ENCODE measurements at places on chromosomes 1 and 21. TPM values are rescaled to one million over a fixed set of nuclear protein-coding genes. Genes with fewer than 3 reads are reported as not detected.

GRCh38 chr1:65260851-65261473 is 48.4 kb upstream of the DNAJC6 start:
- DNase-seq: no peak

GRCh38 chr21:32777269-32777668 is 5.7 kb upstream of the PAXBP1 start:
- no peak for DNase-seq

DNA sequence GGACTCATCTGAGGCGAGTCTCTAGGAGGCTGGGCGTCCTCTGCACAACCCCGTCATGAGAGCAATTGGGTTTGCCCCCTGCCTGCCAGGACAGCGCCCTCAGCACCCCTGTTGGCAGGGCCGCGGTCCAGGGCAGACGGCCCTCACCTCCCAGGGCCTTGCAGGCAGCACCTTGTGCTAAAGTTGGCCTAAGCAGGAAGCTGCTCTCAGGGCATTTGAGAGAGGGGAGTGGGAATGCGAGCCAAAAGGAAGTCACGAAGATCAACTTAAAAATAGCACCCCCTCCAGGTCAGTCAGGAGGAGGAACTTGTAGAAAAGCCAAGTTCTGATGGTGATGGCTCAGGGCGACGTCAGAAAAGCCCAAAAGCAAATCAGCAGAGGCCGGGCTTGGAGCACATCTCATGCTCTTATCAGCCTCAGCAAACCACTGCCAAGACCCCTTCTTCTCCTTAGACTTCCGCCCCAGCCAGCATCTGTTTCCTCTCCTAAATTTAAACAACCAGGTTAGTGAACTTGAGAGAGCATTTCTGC is 12.6 kb upstream of the ADORA3 start:
- peak; percentile 37 for DNase-seq

- DNase-seq: no peak
Measured at GRCh38 chr1:56866656-56867055, 12.1 kb downstream of the C8A start.

- DNase-seq: no peak
Measured at GRCh38 chr1:109644670-109645069, 11.2 kb upstream of the GSTM4 start.

DNA sequence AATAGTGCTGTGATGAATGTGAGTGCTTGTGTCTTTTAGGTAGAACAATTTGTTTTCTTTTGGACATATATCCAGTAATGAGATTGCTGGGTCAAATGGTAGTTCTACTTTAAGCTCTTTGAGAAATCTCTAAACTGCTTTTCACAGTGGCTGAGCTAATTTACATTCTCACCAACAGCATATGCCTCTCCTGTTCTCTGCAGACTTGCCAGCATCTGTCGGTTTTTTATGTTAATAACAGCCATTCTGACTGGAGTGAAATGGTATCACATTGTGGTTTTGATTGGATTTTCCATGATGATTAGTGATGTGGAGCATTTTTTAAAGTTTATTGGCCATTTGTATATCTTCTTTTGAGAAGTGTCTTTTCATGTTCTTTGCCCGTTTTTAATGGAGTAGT is 647.3 kb upstream of the ADAMTS5 start:
- no peak for DNase-seq

- peak; percentile 38 for DNase-seq
Measured at GRCh38 chr1:160997323-160998038, 23.5 kb downstream of the F11R start.

DNA sequence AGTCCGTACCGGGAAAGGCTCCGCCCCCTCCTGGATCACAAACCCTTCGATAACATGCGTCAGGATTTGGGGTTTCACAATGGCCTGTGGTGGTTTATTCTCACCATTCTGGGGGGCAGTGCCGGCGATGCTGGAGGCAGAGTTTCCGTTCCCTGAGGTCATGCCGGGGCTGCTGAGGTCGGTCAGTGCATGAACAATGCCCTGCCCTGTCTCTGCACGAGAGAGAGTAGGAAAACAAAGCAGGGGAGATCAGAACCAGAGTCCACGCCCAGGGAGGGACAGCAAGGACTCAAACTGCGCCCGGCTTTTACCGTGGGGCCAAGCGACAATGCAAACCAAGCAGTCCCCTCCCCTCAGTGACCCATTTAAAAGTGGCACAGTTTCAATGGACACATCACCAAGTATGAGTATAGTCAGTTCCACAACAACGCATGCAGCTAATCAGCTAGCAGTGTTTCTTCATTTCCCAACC is 13.2 kb upstream of the A3GALT2 start:
- no peak for DNase-seq

GRCh38 chr1:101115112-101115511 is 89.5 kb upstream of the DPH5 start:
- DNase-seq: no peak

- DNase-seq: no peak
Measured at GRCh38 chr1:229836324-229836723, 210.3 kb downstream of the URB2 start.

DNA sequence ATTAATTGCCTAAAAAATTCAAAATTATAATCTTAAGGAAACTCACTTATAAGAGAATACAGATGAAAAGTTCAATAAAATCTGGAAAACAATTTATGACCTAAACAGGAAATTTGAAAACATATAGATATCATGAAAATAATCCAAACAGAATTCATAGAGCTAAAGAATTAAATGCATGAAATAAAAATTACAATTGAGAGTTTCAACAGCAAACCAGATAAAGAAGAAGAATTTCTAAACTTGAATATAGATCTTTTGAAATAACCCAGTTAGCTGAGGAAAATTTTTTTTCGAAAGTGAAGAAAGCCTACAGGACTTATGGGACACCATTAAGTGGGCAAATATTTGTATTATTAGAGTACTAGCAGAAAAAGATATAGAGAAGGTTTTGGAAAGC is 6.7 kb downstream of the FCRL1 start:
- DNase-seq: no peak

GRCh38 chr1:202213361-202214088 is 19.9 kb downstream of the LGR6 start:
- DNase-seq: no peak

- no peak for DNase-seq
Measured at GRCh38 chr1:68202239-68202832, 30.0 kb downstream of the WLS start.

- DNase-seq: no peak
Measured at GRCh38 chr1:60224523-60224922, 151.0 kb upstream of the C1orf87 start.

- DNase-seq: no peak
Measured at GRCh38 chr1:201400212-201400851, 1.2 kb upstream of the LAD1 start.

- DNase-seq: no peak
Measured at GRCh38 chr1:164840936-164841335, 282.0 kb downstream of the PBX1 start.

DNA sequence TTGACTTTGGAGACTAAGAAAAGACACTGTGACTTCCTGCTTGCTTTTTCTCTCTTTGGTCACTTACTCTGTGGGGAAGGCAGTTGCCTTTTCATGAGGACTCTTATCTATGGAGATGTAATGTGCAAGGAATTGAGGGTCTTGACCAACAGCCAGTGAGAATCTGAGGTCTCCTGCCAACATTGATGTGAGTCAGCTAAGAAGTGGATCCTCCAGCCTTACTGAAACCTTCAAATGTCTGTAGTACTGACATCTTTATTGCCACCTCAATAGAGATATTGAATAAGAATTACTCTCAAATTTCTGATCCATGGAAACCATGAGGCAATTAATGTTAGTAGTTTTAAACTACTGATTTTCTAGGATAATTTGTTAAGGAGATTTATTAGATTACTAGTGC is 598.4 kb downstream of the ADGRL2 start:
- no peak for DNase-seq

DNA sequence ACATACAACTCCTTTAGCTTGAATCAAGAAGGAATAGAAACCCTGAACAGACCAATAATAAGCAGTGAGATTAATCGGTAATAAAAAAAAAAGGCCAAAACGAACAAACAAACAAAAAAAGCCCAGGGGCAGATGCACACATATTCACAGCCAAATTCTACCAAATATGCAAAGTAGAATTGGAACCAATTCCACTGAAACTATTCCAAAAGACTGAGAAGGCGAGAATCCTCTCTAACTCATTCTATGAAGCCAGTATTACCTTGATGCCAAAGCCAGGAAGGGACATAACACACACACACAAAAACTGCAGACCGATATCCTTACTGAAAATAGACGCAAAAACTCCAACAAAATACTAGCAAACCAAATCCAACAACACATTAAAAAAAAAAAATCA is 161.6 kb downstream of the ASTN1 start:
- no peak for DNase-seq

DNA sequence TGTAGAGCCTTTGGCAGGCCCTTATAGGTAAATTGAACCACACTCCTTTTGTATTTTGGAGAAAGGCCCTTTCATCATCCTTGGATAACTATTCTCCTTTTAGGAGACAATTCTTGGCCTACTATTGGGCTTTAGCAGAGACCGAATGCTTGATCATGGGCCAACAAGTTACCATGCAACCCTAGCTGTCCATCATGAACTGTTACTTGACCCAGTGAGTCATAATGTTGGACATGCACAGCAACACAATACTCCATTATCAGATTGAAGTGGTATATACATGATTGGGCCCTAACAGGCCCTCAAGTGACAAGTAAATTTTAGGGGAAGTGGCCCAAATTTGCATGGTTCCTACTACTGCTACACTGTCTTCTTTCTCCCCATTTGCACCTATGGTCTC is 84.4 kb downstream of the CATSPERE start:
- DNase-seq: no peak

- peak; percentile 24 for DNase-seq
Measured at GRCh38 chr21:34078915-34079314, 5.5 kb downstream of the MRPS6 start.

GRCh38 chr1:57858740-57859139 is 434.9 kb upstream of the DAB1 start:
- DNase-seq: no peak

- no peak for DNase-seq
Measured at GRCh38 chr1:112141923-112142322, 152.5 kb upstream of the KCND3 start.

DNA sequence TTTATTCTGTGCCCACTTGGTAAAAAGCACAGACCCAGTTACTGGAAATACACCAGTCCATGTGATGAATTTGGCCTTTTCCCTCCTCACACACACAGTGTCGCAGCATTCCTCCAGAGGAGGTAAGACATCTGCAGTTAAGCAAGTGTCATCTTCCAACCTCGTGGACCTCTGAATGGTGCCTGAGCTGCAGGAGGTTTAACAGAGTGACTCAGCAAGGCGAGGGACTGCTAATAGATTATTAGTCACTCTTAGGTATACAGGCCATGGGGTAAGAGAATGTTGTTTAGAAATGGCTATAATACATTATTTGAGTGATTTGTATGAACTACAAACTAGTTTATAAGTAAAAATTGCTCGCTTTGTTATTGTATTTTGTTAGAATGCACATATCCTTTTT is 8.6 kb upstream of the LRRC8B start:
- no peak for DNase-seq

GRCh38 chr1:161158316-161159010 is 837 bp upstream of the USP21 start:
- no peak for DNase-seq

GRCh38 chr1:47432071-47433036 is 5.5 kb upstream of the FOXD2 start:
- peak; percentile 68 for DNase-seq

GRCh38 chr1:117671781-117672501 is 66.1 kb downstream of the TENT5C start:
- DNase-seq: no peak

- DNase-seq: no peak
Measured at GRCh38 chr1:54922921-54923421, 36.0 kb upstream of the DHCR24 start.

DNA sequence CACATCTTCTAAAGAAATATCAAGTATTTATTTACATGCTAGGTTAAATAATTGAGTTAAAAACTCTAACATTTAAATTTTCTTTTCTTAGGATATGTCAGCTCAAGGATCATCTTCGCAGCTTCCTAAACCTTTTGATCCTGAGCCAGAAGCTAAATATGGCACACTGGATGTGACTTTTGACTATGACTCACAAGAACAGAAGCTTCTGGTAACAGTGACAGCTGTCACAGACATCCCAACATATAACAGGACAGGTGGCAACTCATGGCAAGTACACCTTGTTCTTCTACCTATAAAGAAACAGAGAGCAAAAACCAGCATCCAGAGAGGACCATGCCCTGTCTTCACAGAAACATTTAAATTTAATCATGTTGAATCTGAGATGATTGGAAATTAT is 132.7 kb upstream of the SERTAD4 start:
- DNase-seq: no peak

DNA sequence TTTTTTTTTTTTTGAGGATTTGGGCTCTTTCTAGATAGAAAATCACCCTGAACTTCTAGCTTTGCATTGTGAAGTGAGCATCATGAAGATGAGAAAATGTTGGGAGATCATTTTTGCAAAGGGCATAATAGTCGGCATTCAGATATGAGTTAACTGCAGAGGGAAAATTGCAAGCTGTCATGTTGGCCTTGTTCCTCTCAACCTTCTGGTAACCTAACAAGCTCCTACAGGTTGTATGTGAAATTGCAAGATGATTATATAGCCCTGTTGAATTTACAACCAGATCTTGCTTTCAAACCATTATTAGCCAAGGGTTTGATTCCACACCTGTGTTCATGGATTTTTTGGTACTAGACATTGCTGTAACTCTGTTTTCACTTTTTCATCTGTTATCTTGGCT is 2.2 kb downstream of the ELOA start:
- no peak for DNase-seq

GBP6 gene
- 3.3 TPM for total RNA-seq

CACNA1S gene
- total RNA-seq: not detected

CEPT1 gene
- total RNA-seq: 50.4 TPM

CLDN8 gene
- total RNA-seq: not detected

FAM78B gene
- 0.79 TPM for total RNA-seq

TLCD4 gene
- 0.24 TPM for total RNA-seq

ZMPSTE24 gene
- 36.8 TPM for total RNA-seq

PWP2 gene
- total RNA-seq: 5.9 TPM

TMEM61 gene
- total RNA-seq: not detected

S100B gene
- 0.72 TPM for total RNA-seq
